ENCODE measurements at places on chromosomes 5 and 9. TPM values are rescaled to one million over a fixed set of nuclear protein-coding genes. Genes with fewer than 3 reads are reported as not detected.

MZB1 gene
- total RNA-seq: not detected

PRDM9 gene
- not detected for total RNA-seq

CDH12 gene
- 0.20 TPM for total RNA-seq

BASP1 gene
- total RNA-seq: 126 TPM

PCDHGB1 gene
- 4.9 TPM for total RNA-seq

STPG3 gene
- not detected for total RNA-seq

BHMT2 gene
- not detected for total RNA-seq

SLC45A2 gene
- not detected for total RNA-seq

FAM114A2 gene
- total RNA-seq: 23.0 TPM

AMBP gene
- 0.10 TPM for total RNA-seq

RANBP3L gene
- total RNA-seq: 0.76 TPM

RARS1 gene
- 210 TPM for total RNA-seq
